NCI-H510A treated with DMSO at 0.1 percent for 48 hours (cell line): ENCODE measurements at places on chromosomes 12 and 14.

DNA sequence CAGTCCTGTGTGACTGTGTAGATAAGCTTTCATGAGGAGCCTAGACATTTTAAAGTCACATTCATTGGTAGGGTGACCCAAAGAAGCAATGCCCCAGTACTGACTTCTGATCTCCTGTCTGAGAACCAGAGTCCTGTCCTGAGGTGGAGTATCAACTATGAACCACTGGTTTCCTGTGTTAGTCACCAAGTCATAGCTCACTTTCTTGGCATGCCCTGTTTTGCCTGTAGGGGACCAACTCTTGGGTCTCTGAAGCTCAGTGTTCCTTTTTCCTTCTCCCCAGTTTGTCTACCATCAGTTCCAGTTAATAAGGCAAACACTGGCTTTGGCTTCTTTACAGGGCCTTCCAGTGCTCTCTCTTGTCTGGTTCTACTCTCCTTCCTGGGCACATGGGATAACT, 97.4 kb downstream of the C12orf75 start:
- DNase-seq = no peak

DNA sequence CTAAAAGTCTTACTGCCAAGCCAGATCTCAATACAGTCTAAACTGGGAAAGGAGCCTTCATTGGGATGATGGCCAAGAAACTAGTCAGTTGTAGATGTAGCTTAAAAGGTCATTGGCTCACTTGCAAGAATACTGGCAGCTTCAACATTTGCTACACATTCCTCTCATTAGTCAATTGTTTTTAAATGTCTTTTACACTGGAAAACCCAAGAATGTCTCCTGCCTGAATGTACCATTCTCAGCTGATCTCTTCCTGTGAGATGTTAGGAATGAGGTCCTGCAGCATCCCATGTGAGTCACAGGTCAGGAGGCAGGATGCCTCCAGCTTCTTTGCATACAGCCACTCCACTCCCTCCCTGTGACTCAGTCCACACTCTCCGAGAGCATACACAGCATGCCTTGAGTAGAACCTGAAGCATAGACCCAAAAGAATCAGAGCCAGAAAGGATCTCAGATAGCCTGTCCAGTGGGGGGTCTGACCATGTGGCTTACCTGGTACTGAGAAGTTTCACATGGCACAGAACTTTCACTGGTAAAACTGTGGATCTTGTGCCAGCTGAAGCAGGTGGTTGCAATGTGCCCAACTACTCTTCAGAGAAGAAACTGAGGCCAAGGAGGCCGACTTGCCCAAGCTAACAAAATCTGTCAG, 56.0 kb upstream of the HECTD1 start:
- DNase-seq = no peak

- no peak for DNase-seq
Measured at GRCh38 chr12:51244269-51244668, 5.6 kb downstream of the DAZAP2 start.

DNA sequence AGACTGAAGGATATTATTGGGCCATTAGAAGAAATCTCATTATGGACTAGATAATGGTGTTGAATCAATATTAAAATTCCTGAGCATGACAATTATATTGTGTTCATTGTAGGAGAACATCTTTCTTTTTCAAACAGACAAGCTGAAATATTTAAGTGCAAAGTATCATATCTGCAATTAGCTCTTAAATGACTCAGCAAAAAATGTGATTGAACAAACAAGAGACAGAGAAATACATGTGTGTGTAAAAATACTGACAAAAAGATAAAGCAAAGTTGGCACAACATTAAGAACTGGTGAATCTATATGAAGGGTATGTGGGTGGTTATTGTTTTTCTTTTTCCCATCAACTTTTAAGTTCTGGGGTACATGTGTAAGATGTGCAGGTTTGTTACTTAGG, 9.5 kb downstream of the CEP290 start:
- no peak for DNase-seq

DNA sequence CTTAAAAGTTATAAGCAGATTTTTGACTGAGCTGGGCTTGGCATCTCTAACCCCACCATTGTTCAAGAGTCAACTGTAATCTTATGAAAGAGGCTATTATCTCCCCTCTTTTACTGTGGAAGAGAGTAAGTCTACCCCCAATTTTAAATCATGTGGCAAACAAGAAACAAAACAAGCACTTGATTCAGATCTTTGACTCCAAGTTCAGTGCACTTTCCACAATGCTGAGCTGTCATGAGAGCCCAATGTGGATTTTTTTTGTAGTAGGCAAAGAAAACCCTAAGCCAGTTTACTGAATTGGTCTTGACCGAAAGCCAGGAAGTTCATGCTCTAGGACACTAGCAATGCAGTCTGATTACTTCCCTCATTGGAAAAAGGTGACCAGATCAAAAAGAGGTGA, 306.2 kb downstream of the GALC start:
- no peak for DNase-seq

GRCh38 chr14:32018391-32019092, 58.6 kb upstream of the ARHGAP5 start:
- no peak for DNase-seq

DNA sequence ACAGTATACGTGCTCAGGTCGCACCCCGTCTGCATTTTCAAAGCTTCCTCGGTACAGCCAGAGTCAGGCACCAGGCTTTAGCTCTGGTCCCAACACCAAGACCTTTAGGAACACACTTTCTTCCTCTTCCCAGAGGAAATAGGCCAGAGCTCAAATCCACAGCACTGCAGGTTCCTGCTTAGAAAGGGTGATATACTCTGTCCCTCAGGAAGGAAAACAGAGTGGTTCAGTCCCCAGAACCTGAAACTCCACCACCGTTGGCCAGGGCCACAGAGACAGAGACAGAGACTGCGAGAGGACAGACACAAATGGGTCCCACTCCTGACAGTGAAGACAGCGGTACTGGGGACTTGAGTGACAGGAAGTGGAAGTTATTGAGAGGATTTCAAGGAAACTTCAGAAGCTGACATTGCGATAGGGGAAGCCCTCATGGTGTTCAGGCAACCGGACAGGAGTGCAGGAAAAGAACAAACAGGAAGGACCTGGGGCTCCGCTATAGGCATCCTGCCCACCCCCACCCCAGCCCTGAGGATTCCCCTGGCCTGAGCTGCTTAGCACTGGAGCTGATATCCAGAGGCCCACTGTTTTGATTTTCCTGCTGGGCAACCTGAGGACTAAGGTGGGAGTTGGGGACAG, 5.5 kb upstream of the KRT8 start:
- no peak for DNase-seq

DNA sequence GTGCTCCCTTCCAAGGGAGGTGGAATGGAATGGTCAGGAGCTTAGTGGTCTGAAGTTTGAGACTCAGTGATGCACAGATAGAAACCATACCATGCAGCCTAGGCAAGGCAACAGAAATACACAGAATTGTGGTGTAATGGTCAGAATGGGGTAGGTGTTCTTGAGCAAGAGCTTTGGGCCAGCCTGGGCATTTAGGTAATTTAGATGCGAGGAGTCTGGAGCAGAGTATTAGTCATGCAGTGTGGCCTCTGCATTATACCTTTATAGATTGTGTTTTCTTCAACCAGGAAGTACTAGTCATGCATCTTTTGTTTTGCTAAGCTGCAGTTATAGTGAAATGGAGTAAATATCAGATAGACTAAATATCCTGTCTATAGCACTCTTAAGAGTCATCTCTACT, 118.3 kb downstream of the DAAM1 start:
- no peak for DNase-seq

DNA sequence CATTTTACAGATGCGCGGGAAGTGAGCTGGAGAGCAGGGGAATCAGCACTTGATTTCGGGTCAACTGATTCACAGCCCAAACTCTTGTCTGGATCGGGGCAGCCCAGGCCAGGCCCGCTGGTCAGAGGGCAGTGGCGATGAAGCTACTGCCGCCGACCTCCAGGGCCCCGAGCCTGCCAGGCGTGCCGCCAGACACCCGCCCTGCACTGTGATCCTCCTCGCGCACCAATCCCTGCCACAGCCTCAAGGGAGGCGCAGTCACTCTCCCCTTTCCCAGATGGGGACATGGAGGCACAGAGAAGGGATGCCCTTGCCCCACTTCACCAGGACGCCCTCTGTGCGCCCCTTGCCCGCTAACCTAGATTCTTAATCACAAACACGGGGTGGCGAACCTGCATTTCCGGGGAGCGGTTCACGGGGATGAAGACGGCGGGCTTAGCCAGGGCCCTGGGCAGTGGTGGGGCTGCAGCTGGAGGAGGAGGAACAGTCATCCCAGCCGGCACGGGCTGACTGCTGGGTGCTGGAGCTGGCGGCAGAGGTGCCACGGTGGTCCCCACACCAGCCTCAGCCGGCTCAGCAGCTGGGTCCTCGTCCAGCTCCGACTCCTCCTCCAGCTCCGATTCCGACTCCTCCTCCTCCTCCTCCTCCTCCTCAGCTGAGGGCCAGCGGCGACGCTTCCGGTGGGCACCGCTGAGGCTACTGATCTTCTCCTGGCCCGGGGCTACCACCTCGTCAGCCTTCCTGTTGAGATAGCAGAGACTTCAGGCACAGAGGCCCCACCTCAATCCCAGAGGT, 8.6 kb downstream of the DHX37 start:
- DNase-seq = no peak

DNA sequence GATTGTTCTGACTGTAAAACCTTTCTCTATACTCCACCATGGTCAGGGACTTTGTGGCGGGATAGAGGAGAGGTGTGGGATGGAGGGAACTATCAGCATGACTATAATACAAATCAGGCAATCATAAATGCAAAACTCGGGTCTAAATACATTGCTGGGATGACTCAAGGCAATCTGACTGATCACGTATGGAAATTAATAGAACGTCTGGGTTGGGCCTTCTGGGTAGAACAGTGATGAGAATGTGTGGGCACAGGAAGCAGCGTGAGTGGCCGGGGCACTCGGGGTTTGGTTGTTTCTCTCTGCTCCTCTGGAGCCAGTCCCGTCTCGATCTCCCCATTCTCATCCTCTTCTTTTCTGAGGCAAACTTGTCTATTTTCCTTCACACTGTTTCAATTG, 485.8 kb downstream of the VRK1 start:
- DNase-seq = no peak

- no peak for DNase-seq
Measured at GRCh38 chr12:102977945-102978706, 20.7 kb downstream of the ASCL1 start.

- DNase-seq = no peak
Measured at GRCh38 chr12:38161123-38162000, 155.2 kb upstream of the ALG10B start.

GRCh38 chr12:85836197-85837090, at the start of gene RASSF9:
Gene RASSF9, minus strand, starts transcription at chr12:85836409. Its CDS starts 208 bp downstream, at chr12:85836201.
- no peak for DNase-seq

GRCh38 chr12:46523863-46524770, 151.5 kb upstream of the SLC38A2 start:
- no peak for DNase-seq

DNA sequence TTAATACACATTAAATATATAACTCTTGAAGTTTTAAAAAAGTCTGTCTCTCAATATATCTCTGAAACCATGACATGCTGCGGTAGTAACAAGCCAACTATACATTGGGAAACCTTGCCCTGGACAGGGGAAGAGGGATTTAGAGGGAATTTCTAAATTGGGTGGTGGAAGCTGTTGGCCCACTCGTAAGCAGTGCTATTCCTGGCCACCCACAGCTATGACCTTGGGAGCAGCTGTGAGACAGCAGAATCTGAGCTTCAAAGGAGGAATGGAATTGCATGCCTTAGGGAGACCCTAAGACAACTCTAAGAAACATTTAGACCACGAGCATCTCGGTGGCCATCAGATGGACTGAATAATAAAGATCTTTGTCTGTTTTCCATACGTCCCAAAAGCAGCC, 15.8 kb upstream of the GCH1 start:
- no peak for DNase-seq

- DNase-seq = no peak
Measured at GRCh38 chr12:131218923-131219669, 265.4 kb downstream of the ADGRD1 start.

DNA sequence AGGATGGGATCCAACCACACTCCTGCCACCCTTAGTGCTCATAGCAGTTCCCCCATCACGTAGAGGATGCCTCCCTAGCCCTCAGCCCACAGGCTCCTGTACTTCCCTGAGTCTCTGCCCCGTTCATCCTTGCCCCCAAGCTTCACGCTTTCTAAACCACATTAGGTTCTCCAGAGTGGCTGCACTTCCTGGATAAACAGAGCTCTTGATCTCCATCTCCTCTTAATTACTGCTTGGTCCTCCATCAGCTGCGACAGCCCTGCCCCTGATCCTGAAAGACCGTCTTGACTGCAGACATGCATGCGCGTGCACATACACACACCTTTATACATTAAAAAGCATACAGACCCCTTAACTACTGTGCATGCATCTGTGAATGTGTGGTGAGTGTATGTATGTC, 530.0 kb downstream of the BCL11B start:
- DNase-seq = peak; percentile 3
